CD4-positive, alpha-beta T cell treated with Interleukin-15 for 1 hour (primary cell): ENCODE measurements at places on chromosomes 4 and X.

- DNase-seq = no peak
Observed at GRCh38 chr4:175109933-175110332, 191.8 kb downstream of the ADAM29 start.

- DNase-seq = no peak
Observed at GRCh38 chrX:44036336-44036735, 63.1 kb upstream of the NDP start.

- DNase-seq = no peak
Observed at GRCh38 chr4:37948542-37948941, 11.7 kb upstream of the PTTG2 start.

DNA sequence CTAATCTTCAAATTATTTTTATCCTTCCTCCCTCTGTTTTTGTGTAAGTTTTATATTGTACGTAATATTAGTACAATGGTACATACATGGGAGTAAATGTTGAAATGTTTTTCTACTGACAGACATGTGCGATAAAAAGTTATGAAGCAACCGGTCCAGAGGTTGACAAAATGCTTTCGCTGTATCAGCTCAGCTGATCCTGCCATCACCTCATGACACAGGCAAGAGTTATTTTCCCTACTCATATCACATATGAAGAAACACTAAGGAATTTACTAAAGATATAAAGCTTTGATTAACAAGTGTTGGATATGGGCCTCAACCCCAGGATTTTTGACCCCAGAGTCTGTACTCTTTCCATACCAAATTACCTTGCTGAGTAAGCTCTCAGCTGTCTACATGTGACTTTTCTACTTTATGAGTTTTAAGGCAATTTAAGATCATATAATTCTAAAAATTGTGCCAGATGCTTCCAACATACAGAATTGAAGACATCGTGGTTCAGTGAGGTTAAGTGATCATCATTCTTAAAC lies 50.0 kb downstream of the CLCN5 start:
- no peak for DNase-seq

GRCh38 chrX:110051559-110051958 lies 48.6 kb downstream of the TMEM164 start:
- DNase-seq = no peak

DNA sequence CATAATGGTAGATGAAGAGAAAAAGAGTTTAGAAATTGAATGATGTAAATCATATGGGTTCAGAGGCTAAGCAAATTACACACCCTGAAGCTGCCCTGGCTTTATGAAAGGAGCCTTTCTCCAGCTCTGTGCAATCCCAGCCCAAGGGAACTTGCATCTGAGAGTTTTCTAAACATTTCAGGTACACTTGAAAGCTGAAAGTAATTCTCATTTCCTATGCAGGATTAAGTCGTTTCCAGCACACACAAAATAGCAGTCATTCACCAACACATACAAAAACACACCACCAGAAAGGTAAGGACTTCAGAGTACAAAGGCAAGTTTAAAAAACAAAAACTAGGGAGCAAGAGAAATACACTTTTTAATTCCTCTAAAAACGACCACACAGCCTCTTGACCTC lies 1.7 kb downstream of the PDGFC start:
- no peak for DNase-seq

DNA sequence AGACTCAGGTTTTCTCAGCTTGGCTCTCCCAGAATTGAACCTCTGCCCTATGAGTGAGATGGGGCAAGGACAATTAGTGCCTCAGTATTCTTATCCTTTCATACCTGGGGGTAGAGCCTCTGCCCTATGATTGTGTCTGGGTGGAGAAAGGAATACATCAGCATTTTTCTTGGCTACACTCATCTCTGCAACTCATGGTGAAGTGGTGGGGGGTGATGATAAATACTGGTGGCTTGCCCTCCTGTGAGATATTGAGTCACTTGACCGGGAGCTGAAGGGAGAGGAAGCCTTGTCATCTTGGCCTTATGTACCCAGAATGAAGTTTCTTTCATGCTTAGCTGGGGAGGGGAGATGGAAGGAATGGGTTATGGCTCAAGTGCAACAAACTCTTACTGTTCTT lies 71.3 kb upstream of the ENOX2 start:
- no peak for DNase-seq

DNA sequence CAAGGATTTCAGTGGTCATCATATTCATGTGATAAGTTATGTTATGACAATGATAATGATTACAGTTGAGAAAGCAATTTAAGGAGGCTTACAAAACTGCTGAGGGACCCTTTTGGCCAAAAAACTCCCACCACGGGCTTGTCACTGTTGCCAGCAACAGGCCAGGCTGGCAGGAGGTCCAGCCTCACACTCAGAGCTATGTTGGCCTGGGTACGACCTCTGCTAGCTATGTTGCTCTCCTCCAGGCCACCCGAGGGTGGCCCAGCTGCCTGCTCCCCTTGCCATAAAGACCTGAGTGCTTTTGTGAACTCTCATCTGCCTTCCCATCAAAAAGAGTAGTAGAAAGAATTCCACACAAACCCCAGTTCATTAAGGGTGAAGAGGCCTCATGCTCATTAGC lies 52.0 kb downstream of the MID1 start:
- no peak for DNase-seq
